SJCRH30 (cell line): ENCODE measurements at places on chromosomes 2 and 18. TPM values are rescaled to one million over a fixed set of nuclear protein-coding genes. Genes with fewer than 3 reads are reported as not detected.

The PSMA8 gene
- not detected in 2 replicates for total RNA-seq

The UGT1A4 gene
- total RNA-seq: not detected in 2 replicates

The PCARE gene
- total RNA-seq: 0.02 TPM in 1 of 2 replicates, not detected in the other

The TUBA3E gene
- total RNA-seq: not detected in 2 replicates

The GKN1 gene
- not detected in 2 replicates for total RNA-seq

The IL36RN gene
- not detected in 2 replicates for total RNA-seq

The FBLN7 gene
- 0.04 TPM in 1 of 2 replicates, not detected in the other for total RNA-seq

The CYP1B1 gene
- total RNA-seq: not detected in 2 replicates

The LCT gene
- total RNA-seq: not detected in 2 replicates

The PAX3 gene
- 116 and 117 TPM in 2 replicates for total RNA-seq

The NEB gene
- total RNA-seq: 64.0 and 74.9 TPM in 2 replicates
